Suppressor macrophage (primary cell): ENCODE measurements at places on chromosomes 7 and 10.

DNA sequence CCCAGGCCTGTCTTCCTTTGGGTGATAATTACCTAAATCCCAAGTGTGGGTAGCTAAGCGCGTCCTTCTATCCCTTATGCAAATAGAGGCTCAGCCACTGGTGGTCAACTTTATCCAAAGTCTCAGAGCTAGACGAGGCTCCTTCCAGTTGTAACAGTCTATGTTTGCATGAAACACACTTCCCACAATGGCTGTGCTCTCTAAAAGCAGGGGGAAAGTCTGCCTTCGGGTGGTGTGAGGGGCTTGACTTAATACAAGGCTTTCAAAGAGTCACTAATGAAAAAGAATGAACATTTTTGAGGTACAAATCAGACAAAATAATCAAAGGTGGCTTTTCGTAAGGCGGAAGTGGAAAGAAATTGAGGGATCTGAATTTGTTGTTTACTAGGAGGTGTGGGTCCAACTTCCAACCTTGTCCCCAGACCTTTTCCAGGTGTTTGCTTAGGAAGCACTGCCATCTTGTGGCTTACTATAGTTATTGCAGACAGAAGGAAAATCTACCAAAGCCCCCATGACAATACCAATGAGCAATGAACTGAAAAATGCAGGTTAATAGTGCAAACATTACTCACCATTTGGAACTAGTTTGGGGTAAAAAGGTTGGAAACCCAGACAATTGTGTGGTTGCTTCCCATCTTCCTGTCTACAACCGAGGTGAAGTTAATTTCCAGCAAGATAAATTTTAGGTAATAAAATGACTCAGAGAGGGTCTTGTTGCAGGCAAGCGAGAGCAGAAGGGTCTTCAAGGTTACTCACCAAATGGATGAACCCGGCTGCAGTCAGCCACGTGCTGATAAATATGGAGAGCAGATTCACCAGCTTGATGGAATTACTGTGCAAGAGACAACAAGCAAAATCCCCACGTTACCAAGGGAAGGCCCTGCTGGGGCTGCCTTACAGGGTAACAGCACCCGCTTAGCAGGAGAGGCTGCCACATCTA lies 525.7 kb downstream of the KCNMA1 start:
- DNase-seq, result peak; percentile 24

DNA sequence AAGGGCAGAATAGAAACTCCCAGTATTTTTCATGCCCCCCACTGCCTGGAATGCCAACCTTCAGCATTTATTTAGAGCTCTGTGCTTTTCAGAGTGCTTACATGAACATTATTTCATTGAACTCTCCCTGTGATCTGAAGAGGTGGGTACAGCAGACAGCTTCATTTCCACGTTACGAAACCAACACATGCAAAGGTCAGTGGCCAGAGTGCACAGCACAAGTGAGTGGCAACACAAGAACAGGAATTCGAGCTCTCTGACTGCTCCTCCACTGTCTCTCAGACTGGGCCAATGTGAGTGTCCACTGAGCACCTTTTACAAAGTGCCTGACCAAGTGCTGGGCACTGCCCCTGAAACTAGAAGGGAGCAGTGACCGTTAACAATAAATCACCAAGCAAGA lies 162.9 kb downstream of the GLI3 start:
- DNase-seq, result peak; percentile 61

DNA sequence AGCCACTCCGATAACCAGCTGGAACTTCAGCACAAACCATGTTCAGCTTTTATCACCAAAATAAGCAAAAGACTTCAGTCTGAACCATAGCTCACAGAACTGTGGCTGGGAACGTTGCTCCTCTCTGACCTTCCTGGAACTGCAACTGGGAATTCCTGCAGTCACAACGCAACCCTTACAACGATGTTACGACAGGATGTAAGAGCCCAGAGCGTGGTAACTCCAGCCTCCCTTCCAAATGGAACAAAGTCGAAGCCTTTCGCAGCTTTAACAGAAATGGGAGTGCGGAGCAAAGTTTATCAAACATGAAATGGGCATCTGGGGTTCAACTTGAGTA lies 162.6 kb downstream of the ADAM12 start:
- no peak for DNase-seq

DNA sequence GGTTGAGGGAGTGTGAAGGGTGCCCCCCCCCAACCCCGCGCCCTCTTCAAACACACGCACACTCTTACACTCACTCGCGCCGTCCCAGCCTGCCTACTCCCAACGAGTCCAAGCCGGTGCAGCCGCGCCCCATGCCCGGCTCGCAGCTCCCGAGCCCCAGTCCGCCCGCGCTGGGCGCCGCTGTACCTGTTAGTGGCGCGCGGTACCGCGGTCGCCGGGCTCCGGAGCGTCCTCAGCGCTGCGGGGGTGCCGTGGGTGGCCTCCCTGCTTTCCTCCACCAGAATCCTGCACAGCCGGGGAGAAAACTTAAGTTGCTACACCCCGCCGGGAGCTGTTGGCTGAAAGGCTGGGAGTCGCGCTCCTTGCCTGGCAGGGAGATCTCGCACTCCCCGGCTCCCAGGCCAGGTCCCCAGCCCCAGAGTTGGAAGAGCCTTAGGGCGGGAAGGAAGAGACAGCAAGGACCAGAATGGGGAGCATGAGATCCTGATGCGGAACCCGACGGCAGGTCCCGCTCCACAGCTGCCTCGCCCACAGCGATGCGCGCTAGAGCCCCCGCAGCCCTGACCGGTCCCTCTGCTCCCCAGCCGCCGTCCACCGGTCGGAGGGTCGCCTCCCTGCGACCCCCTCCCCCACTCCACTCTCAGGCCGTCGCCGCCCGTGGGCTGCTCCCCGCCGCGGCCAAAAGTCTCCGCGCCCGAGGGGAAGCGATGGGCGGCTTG lies 863 bp downstream of the ST8SIA6 start:
- DNase-seq, result peak; percentile 41

GRCh38 chr7:129824291-129825208 lies 128.2 kb downstream of the UBE2H start:
- peak; percentile 15 for DNase-seq

- DNase-seq, result no peak
These were observed 58.7 kb downstream of the MINDY3 start for GRCh38 chr10:15801641-15802040.

GRCh38 chr7:23743226-23743625 lies 33.2 kb downstream of the STK31 start:
- DNase-seq, result no peak

- no peak for DNase-seq
These were observed 48.3 kb downstream of the BAIAP2L1 start for GRCh38 chr7:98352621-98353020.

- DNase-seq, result no peak
These were observed 140.1 kb downstream of the ITGA8 start for GRCh38 chr10:15579605-15580004.

DNA sequence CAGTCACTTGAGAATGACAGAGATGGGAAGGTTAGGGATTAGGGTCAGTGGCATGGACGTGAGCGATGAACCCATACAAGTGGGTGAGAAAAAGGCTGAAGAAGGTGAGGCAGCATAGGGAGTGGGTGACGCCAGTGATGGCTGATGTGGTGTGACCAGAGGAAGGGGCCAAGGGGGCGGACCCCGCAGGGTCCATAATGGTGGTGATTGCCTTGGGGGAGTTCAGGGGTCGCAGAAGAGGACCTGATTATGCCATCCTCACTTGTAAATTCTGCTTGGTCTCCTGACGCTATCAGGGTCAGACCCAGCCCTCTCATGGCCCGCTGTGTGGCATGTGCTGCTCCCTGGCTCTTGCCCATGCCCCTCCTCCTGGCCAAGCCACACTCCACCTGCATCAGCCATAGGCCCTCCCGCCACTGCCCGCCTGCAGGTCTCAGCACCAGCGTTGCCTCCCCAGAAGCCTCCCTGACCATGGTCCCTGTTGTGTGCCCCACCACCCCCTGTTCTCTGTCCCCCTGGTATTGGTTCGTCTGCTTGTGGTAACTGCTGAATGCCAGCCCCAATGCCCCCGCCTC lies 235.7 kb downstream of the EBF3 start:
- DNase-seq, result no peak

GRCh38 chr10:92894081-92894655 lies 45.8 kb downstream of the EXOC6 start:
- no peak for DNase-seq

DNA sequence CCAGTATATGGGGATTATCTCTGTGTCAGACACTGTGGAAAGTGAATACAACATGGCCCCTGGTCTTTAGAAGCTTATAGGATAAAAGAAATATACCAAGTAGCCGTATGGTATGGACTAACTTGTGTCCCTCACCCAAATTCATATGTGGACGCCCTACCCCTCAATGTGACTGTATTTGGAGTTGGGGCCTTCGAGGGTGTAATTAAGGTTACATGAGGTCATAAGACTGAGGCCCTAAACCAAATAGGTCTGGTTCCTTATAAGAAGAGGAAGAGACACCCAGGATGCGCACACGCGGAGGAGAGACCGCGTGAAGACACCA lies 36.3 kb downstream of the ASB13 start:
- no peak for DNase-seq

GRCh38 chr10:70681731-70682005 lies 9.4 kb downstream of the ADAMTS14 start:
- no peak for DNase-seq

DNA sequence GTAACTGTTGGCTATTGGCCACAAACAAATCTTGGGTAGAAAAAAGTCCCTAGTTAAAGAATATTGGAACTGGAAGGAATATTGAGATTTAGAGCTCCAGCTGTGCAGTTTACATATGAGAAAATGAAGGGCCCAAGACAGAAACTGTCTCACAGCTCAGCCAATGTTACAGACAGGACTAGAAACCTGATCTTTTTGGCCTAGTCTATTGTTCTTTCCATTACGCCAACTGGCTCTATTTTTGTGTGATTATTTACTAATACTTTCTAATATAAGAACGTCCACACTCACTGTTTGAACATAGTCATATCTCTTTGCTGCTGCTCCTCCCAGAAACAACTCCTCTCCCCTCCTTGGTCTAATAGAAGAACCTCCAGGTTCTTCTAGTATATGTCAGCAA lies 1.2 kb downstream of the WEE2 start:
- no peak for DNase-seq

DNA sequence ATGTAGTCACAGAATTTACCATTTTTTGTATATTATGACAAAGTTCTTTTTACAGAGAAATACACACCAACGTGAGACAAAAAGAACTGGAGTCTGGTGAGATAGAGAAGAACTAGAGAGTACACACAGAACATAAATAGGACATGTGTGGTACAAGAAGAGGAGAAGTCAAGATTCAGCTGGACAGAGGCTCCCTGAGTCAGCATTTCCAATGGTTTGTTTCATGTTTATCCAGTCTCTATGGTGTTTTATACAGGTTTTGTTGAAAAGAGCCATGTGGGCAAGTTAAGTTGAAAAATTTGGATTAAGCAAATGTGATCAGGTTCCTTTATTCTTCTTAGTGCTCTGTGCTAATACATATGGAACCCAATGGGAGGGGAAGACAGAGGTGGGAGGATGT lies 105.5 kb upstream of the AKR1E2 start:
- peak; percentile 28 for DNase-seq

DNA sequence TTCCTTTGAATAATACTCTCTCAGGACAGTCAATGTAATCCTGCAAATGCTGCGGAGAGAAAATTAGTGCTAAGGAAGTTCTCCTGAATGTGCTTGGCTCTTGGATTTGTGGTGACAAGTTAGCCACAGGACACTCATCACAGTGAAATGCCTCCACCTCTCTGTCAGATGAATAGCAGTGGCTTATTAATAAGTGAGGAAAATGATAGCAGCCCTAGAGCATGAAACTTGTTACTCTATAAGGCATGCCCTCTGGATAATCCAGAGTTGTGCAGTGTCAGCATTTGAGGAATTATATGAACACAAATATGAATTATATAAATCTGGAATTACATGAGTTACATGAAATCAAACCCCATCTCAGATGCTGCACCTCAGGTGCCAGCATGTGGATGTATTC lies 23.5 kb upstream of the TBX20 start:
- DNase-seq, result no peak

DNA sequence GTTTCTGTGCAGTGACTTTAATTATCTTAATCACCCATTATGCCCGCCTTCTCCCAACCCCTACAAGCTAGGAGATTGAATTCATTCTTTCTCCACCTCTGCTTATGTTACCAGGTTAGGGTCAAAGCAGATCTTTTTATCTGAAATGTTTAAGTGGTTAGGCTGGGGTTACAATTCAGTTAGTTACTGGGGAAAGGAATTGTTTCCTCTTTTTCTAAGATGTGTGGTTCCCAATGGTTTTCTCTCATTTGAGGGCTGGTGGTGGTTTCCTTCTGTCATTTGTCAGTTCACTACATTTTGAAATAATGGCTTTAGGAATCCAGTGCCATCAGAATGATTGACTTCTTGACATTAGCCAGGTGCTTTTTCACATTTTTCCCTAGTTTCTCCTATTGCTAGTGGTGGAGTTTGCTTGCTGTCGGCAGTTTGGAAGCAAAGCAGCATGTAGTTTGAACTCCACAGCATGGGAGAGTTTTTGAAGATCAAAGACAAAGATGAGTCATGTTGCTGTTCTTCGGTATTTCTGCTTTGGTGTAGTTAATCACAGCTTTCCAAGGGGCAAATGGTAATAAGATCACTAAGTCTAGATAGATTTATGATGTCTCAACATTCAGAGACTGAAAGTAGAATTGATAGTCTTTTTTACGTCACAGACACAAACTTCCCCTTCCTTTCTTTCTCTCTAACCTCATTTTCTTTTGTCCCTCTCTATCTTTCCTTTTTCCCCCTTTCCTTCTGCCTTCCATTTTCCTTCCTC lies 168.2 kb downstream of the SND1 start:
- peak; percentile 50 for DNase-seq

DNA sequence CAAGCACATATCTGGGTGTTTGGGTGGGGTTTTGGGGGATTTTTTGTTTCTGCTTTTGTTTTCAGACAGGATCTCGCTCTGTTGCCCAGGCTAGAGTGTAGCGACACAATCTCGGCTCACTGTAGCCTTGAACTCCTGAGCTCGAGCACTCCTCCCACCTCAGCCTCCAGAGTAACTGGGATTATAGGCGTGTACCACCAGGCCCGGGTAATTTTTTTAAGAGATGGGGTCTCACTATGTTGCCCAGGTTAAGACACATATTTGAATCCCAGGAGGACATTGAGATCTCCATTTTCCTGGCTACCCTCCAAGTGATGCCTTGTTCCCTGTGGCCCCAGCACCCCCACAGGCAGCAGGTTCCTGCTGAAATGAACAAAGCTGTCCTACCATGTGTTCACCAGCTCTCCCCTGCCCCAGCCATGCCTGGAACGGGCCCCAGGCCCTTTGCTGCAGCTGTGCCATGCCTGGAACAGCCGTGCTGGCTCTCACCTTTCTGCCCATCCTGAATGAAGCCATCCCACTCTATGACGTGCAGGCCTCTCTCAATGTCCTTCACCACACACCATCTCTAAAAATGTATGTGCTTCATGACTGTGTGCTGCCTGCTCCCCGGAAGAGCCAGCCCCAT lies 55.0 kb upstream of the DNAAF5 start:
- DNase-seq, result no peak

DNA sequence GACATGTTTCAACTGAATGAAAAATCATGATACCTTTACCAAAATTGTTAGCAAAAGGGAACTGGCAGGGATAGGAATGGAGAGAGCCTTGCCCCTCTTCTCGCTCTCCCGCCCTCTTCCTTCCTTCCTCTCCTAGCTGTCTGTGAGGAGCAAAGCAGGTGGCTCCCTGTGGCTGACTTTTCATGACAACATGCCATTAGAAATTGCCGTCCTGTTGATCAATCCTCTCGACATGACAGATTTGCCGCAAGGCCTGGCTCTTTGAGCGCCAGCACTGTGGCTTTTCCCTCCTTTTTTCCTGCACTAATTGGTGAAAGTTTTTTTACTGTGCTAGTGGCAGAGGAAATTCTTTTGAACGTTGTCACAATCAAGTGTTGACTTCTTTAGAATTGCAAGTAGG lies 171.1 kb downstream of the TCF7L2 start:
- no peak for DNase-seq

- no peak for DNase-seq
These were observed 268.0 kb downstream of the ADRA2A start for GRCh38 chr10:111344804-111345203.
